ENCODE measurements at places on chromosomes 1 and 21.

DNA sequence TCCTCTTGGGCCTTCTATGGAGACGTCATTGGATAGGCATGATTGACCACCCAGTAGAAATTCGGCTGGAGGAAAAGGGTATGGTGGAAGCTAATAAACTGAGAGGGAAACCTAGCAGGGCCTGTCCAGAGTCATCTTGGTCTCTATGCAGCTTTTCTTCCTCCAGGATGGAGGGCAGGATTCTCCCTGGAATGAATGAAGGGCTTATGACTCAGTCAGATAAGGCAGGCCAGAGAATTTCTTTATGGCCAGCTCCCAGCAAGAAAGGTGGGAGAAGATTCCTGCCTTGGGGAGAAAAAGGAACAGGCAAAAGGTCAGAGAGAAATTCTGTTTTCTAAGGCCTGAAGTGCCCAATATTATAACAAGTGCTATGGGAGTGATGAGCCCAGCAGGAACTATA lies 17.1 kb downstream of the FBLIM1 start:
- no peak for DNase-seq

DNA sequence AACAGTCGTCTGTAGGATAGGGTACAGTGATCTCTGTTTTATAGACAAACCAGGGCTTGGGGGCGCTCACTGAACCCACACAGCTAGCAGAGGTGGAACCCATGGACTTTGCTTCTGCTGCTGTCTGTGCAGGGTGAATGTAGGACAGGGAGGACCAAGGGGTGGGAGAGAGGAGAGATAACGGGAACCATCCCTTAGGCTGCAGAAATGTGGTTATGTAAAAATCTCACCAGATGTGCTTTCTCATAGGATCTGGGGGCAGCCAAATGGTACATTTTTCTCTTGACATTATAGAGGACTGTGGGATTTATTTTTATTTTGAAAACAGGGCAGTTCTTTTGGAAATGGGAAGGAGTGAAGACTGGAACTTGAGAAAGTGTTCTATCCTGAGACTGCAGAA lies 8.7 kb downstream of the NFASC start:
- DNase-seq, result no peak

- DNase-seq, result no peak
These were observed 284.2 kb downstream of the ZNF648 start for GRCh38 chr1:181777286-181777685.

- DNase-seq, result no peak
These were observed 13.1 kb downstream of the ZNF326 start for GRCh38 chr1:90007979-90008404.

- DNase-seq, result no peak
These were observed 54.3 kb upstream of the C1orf198 start for GRCh38 chr1:230922620-230923019.

DNA sequence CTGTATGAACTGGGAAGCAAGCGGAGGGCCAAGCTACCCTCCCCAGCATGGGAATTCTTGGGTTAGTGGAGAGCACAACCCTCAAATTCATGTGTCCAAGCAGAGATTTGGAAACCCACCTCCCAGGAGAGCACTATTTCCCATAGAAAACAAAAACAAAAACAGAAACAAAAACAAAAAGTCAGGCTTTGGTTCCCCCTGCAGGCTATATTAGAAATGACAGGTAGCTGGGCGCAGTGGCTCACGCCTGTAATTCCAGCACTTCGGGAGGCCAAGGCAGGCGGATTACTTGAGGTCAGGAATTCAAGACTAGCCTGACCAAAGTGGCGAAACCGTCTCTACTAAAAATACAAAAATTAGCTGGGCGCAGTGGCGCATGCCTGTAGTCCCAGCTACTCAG lies 10.8 kb downstream of the MINDY1 start:
- DNase-seq, result no peak

GRCh38 chr1:19322481-19322880 lies 10.4 kb downstream of the SLC66A1 start:
- no peak for DNase-seq

DNA sequence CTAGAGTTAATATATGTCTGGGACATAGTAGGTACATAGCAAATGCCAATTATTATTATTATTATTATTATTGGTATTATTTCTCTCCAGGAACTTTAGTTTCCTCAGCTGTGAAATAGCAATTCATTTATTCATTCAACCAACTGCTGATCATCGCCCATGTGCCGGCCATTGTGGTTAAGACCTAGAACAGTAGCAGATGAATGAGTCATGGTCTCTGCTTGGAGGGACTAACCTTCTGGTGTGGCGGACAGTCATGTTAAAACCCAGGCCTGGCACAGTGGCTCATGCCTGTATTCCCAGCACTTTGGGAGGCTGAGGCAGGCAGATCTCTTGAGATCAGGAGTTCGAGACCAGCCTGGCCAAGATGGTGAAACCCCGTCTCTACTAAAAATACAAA lies 23.8 kb upstream of the LDLRAP1 start:
- no peak for DNase-seq

GRCh38 chr21:35548904-35549615 lies 500.0 kb upstream of the RUNX1 start:
- DNase-seq, result no peak

GRCh38 chr1:205255941-205256780 lies 28.4 kb downstream of the TMCC2 start:
- peak; percentile 83 for DNase-seq

DNA sequence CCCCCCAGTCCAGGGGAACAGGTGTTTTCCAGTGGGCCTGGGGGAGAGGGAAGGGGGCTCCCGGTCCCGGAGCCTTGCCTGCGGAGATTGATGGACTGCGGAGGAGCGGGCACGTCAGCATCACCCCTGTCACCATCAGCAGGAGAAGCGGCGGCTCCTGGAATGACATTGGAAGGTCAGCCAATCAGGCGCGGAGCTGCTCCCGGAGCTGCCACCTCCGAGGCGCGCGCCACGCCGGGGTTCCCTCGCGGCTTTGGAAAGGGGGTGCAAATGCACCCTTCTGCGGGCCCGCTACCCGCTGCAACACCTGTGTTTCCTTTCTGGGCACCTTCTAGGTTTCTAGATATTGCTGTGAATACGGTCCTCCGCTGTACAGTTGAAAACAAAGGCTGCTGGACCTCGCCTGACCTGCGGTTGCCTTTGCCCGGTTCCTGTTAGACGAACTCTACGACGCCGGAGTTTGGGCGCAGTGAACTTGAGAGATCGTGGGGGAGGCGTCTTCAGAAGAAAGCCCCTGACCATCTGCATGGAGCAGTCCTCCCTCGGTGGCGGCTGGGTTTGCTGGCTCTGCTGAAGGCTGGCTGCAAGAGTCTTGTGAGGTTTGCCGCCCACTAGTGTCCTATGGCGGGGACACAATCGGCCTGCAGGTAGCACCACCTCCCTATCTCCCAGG lies 5.3 kb downstream of the DSCAM start:
- no peak for DNase-seq

DNA sequence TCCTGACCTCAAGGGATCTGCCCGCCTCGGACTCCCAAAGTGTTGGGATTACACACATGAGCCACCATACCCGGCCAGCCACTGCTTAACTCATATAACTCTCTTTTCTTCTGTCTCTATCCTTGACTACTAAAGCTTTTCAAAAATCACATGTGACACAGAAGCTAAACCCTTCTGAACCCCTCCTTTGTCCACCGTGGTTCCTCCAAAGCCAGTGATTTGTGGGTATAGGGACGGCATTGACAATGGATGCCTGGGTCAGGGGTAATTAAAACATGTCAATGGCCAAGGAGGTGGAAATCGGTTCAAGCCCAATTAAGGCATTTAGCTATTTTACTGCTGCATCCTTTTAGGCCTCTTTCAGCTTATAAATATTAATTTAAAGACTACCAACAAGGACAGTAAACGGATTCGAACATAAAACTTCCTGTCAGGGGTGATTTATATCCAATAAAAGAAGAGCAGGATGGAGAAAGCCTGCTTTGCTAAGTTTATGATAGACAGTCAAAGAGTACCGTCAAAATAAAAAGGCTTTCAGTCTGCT lies 242.3 kb downstream of the GPATCH2 start:
- DNase-seq, result no peak

- DNase-seq, result no peak
These were observed 19.0 kb downstream of the TEX35 start for GRCh38 chr1:178531887-178532286.

GRCh38 chr1:76998582-76999223 lies 131.4 kb downstream of the ST6GALNAC5 start:
- no peak for DNase-seq

DNA sequence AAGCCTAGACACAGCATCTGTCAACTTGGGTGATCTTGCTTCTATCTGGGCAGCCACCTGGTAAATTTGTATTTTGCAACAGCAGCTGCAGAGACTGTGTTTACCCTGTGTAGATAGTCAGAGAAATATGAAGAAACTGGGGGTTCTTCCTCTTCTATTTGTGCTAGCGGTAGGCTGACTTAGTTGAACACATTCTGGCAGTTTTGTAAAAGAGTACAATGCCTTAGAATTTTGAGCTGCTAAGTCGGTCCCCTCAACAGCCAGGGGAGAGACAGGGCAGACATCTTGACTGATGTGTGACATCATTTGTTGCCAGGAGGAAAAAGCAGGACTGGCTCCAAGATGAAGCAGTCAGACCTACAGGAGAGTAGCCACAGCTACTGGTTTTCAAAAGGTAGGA lies 53.7 kb downstream of the KCNJ6 start:
- DNase-seq, result peak; percentile 33

- DNase-seq, result no peak
These were observed 10.6 kb downstream of the OR2W3 start for GRCh38 chr1:247905910-247906503.

DNA sequence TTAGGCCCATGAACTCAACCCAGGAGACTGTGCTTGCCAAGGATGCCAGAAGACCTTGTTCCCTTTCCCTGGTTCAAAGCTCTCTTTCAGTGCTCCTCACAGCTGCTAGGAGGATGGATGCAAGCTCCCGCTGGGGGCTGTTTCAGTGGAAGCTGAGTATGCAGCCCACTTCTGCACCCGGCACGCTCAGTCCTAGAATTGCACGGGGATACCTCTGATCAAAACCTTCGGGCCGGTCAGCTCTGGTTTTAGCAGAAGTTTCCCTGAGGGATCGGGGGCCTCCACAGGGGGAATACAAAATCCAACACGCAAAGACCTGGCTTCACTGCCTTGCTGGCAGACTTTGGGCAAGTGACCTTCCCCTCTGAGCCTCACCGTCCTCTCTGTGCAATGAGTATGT lies 4.2 kb upstream of the SSBP3 start:
- DNase-seq, result no peak

DNA sequence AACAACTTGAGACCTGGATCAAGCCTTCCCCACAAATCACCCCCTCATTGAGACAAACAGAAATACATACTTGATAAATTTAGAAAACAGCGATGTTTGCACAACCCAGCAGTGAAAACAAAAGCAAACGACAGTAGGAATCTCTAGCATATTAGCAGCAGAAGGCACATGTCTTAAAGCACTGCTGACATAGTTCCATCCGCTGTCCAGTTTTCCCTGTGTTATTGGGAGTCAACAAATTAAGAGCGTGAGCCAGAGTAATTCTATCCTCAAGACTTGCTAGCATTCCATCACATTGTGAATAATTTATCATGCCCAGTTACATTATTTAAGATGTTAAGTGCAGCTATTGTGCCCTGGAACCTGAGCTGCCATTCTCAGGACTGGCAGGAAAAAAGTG lies 55.3 kb downstream of the IGSF5 start:
- no peak for DNase-seq

GRCh38 chr1:107138767-107139445 lies 1.9 kb upstream of the NTNG1 start:
- DNase-seq, result no peak

DNA sequence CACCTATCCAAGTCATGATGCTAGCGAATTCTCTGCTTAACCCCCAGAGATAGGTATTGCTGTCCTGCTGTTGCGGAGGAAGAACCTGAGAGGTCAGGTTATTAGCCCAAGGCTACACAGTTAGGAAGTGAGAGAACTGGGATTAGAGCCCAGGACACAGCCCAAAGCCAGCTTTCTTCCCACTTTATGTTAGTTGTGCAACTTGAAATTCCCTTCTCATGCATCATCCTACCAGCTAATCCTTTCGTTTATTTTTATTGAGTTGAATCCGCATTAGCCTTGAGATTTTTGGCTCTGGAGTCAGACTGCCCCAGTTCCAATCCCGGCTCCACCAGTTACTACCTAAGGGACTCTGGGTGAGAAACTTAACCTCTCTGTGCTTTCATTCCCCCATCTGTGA lies 65.4 kb downstream of the PLEKHA6 start:
- DNase-seq, result no peak

DNA sequence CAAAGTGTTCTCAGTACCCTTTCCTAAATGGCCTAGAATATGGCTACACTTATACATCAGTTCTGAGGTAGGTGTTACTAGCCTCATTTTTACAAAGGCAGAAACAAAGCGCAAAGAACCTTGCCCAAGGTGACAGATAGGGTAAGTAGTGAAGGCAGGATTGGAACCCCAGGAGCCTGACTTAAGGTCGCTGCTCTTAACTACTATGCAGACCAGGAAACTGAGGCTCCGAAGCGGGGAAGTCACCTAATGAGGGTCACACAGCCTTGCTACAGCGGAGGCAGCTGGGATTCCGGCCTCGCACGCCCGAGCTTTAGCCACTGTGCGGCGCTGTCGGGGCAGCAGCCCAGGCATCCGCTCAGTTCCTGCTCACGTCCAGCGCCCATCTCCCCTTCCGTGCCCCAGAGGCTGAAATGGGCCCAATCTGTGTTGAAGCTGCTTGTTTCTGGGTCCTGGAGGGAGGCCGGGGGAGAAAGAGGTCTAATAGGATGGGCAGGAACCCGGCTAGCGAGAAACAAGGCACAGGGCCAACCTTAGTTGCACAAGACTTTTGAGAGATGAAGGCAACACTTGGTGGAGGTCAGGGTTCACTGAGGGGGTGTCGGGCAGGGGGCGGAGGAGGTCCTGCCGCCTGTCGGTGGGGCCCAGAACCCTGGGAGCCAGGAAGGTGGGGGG lies 1.4 kb upstream of the FOXD2 start:
- peak; percentile 88 for DNase-seq

GRCh38 chr1:62024690-62025089 lies 170.0 kb upstream of the L1TD1 start:
- no peak for DNase-seq

DNA sequence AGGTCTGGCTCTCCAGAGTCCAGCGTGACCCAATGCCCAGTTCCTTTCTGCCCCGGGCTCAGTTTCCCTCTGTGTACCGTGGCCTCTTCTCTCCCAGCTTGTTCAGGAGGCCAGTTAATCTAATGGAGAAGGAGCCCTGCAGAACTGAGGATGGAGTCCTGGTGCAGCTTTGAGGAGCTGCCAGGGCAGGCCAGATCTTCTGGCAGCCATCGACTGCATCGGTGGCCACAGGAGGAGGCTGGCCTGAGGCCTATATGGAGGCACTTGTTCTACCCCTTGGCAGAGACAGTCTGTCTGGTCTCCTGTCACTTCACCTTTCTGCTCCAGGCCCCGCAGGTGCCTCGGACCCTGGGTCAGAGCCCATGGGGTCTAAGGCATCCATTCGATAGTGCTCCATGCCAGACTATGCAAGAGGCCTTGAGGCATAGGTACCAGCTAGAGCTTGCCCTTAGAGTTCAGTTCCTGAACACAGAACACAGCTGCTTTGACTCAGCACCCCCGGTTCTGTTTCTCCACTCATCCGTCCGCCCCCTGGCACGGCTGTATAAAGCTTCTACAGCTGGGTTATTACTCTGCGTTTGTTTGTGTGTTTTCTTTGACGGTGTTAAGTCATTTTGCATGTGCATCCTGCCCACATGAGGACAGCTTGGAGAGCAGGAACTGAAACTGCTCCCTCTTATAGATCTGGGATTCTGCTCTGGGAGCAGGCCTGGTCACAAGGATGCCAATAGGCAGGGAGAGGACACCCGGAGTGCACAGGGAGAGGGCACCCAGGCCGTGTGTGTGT lies 18.5 kb upstream of the LRRN2 start:
- DNase-seq, result no peak

Measured in GM10248 (cell line).